ENCODE measurements at places on chromosomes 7 and 10.

DNA sequence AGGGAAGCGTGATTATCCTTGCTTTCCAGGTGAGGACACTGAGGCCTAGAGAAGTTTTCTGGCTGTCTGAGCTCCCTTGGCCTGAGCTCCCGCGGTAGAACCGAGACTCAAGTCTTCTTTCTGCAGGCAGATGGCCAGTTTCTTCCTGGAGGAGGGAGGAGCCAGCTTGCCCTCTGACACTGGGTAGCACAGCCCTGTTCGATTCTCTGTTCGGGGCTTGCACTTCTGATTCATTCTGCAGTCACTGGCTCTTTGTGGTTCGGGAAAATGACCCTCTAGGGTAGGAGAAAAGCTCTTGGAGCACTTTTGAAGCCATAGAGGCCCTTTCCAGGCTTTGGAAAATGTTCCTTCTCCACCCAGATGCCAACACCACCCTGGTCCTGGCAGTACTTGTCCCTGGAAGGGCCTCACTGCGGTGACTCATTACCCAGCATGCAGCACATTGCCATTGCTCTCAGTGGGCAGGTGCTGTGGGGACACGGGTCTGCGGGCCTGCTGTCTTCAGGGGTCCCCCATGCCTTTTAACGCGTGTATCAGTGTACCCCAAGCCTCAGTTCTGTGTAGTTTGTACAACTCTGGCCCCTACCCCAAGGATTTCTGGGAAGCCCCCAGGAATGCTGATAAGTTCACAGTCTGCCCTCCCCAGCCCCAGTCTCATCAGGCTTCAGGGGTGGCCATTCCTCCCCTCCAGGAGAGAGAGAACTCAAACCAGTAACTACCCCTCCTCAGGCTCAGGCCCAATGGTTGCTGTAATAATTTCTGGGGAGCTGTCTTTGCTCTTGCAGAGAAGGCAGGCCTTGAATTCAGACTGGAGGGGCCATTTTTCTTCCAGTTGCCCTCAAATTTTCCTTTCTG lies 11.9 kb downstream of the CHST3 start:
- no peak for DNase-seq

DNA sequence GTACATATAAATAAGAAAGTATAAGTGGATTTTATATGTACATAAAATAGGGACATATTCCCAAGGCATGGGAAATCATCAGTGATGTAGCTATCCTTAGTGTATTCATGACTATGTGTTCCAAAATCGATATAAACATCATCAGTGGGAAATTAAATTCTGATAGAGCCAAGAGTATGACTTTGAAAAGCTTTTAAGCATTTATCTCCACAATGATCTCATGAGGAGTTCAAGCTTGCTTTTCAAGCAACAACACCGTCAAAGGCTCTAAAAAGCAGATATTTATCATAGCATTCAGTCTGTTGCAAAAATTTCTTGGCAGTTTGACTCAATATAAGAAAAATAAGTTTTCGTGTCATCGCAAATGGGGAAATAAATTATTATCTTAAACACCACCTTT lies 14.5 kb upstream of the NEBL start:
- DNase-seq, result no peak

DNA sequence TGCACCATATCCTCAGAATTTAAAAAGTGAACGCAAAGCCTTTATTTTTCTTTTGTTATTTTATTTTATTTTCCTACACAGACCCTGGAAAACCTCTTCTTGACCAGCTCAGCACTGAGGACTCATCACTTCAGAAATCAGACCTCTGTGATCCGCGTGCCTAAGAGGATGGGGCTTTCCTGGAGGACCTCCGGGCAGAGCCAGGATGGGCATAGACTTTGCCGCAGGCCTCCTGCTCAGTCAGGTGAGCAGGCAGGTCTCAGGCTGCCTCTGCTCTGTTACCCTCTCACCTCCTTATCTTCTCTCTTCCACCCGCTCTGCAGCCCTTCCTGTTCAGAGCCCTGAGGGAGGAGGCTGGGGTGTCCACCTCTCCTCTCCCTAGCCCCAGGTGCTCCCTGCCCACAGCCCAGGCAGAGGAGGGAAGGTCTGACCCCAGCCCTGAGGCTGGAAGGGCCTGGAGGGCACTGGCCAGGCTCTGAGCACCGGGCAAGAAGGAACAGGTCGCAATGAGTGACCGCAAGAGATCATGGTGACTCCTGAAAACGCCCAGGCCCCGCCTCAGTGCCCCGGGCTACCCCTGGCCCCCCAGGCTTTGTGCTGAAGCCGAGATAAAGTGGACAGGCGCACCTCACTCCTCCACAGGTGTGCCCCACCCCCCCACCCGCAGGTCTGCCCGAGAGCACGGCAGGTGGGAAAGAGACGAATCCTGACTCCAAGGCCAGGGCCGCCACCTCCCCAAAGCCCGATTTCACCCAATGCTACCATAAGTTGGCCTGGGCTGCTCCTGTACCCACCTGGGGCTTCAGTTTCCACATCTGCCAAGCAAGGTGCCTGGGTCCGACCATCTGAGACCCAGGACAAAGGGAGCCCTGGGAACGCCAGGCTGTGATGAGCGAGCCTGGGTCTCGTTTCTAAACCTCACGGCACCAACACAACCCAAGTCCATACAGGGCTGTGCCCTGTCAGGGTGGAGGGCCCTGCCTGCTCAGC lies 2.8 kb downstream of the CALML5 start:
- no peak for DNase-seq

DNA sequence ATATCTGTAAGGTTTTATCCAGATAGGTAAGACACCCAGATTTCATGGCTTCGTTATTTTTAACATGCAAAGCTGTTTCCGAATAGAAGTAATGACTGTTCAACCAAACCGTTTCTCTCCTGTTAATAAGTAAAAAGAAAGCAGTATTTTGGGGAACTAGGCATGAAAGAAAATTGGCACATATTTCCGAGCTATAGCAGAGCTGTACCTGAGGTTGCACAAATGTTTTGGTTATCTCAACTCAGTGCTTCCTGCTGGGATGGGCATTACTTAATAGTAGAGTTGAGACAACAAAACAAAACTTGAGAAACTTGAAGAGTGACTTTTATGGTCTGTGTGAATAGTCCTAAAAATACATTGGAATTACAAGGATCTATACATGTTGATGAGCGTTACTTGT lies 564.3 kb upstream of the SORCS1 start:
- no peak for DNase-seq

Measured in esophagus squamous epithelium (tissue), 5 donors.